Cardiac septum (tissue), 1 donor: ENCODE measurements at places on chromosomes 3 and 15. TPM values are rescaled to one million over a fixed set of nuclear protein-coding genes. Genes with fewer than 3 reads are reported as not detected.
A peak's percentile ranks its signal among the peaks of the same experiment; 100 is the strongest.

Gene GP9
- 0.27 TPM for total RNA-seq

Gene CAPN3
- total RNA-seq: 14.8 TPM

Gene CPNE4
- total RNA-seq: 7.4 TPM

DNA sequence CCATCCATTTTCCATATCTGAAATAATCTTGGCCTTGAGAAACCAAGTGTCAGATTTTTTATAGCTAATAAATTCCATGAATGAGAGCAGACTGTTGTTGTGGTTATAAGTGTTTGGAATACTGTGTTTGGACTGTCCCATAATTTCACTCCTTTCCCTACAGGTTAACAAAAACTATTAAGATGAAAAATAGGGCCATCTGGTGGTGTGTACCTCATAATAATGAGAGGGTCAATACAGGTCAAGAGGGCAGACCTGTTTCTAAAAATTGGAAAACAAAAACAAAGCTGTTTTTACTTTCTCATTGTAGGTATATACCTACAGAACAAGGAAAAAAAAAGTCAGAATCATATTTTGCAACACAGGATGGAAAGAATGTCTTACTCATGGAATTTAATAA, 553.8 kb upstream of the SGO1 start:
- DNase-seq: no peak

DNA sequence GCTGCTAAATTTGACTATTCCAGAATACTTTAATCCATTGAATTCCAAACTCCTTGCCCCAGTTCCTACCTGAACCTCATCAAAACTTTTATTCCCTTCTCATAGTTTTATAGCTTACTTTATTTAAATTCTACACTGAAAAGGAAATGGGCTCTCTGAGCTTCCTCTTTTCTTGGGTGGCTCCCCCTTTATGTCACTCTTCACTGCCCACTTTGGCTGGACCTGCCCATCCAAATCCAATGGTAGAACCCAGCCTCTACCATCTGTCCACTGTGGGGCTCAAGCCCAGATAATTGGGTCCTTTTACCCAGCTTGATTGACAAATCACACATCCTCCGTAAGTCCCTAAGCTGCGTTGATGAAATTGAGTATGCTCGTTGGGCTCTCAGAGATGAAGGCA, 216.5 kb downstream of the BBX start:
- DNase-seq: no peak

GRCh38 chr3:39343760-39344159, 14.3 kb downstream of the CCR8 start:
- no peak for DNase-seq

DNA sequence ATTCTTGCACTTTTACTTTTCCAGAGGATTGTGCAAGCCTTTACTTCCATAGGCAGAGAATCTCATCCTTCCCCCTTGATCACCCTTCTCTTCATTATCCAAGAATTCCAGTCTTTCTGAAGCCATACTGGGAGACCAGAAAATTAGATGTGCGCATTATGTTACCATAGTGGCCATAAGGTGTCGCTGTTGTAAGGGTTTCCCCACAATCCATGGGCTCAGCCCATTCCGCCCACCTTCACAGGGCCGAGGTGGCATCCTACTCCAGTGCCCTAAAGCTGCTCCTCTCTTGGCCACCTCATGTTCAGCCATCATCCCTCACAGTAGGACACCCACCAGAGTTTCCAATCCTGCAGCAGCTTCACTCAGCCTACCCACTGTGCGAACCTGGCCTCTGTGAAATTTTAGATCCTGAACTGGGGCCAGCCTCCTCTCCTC, 35.0 kb downstream of the CTSH start:
- no peak for DNase-seq

GRCh38 chr3:191373327-191373726, 43.0 kb upstream of the UTS2B start:
- DNase-seq: no peak

GRCh38 chr3:184756151-184757021, 44.5 kb upstream of the MAGEF1 start:
- no peak for DNase-seq

DNA sequence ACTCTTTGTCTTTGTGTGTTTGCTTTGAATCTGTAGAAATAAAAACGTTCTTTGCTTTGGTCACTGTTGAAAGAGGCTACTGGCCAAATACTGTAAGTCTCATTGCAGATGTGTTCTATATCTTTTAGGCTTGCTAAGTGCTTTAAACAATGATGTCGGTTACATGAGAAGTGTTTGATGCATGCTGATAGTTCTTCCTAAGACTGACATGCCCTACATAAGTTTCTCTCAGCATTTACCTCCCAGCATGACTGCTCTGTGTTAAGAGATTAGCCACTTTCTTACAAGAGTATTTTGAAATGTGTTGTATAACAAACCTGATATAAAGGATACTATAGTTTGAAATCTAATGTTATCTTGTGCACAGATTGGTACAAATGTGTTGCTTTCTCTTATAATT, 1088.7 kb downstream of the NSUN3 start:
- no peak for DNase-seq

- peak; percentile 89 for DNase-seq
Observed at GRCh38 chr15:63436872-63437375, 55.3 kb upstream of the CA12 start.

DNA sequence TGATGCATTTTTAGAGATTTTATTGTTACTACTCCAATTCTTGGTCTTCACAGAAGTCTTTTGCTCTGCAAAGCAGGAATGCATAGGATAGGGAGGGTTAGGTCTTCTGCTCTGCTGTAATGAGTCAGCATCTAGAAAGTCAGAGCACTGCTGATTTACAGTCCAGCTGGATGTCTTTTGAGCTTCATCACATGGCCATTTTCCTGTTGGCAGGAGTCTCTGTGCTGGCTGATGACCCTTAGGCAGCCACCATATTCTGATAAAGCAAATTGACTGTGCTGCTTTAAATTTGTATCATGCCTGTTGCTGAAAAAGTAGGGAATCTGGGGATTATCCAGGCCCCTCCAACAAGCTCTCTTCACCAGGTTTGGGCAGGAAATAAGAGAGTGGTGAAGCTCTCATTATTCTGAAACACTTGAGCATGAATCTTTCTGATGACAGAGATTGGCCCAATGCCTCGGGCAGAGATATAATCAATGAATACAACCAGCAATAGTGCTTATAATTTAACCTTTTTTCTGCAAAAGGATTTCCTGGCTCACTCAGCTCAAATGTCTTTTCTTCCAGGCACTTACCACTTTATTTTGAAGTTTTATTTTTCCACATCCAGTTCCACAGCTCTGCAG, 9.7 kb upstream of the CRBN start:
- DNase-seq: no peak
